ENCODE measurements at places on chromosomes 5 and 9. TPM values are rescaled to one million over a fixed set of nuclear protein-coding genes. Genes with fewer than 3 reads are reported as not detected.

DNA sequence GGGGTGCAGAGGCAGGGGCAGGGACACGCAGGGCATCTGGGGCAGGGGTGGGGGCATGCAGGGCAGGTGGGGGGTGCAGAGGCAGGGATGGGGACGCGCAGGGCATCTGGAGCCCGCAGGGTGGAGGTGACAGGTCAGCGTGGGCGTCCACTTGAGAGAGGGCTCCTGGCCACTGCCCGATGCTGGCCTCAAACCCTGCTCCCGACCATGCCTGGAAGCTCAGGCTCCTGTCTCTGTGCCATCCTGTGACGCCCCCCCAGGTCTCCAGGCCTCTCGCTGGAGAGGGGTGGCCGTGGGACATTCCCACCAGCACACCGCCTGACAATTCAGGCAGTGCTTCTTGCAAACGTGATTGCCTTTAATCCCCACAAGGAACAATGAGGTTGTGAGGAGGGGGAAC lies 33.0 kb downstream of the ZDHHC11B start:
- DNase-seq: no peak
- no peaks in the 10 kb centered on the region for H3K4me1 ChIP-seq
- H3K27ac ChIP-seq: no peak overlapping the region
- no peaks in the 10 kb centered on the region for H3K27me3 ChIP-seq

DNA sequence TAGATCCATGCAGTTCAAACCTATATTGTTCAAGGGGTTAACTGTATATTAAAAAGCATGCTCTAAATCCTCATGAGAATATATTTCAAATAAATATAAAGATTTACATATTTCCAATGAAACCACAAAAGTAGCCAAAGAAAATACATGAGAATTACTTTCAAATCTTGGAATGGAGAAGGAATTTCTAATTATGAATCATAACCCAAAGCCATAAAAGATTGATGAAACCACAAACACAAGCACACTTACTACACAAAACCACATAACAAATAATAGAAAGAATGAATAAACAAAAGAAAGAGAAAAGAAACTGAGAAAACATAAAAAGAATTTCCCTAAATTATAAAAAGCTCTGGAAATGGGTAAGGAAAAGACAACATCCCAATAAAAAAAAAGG lies 16.0 kb downstream of the ERP44 start:
- H3K4me1 ChIP-seq: peaks cover 37% of the 10 kb centered on the region
- no peak overlapping the region for H3K4me3 ChIP-seq
- no peaks in the 10 kb centered on the region for H3K27me3 ChIP-seq

DNA sequence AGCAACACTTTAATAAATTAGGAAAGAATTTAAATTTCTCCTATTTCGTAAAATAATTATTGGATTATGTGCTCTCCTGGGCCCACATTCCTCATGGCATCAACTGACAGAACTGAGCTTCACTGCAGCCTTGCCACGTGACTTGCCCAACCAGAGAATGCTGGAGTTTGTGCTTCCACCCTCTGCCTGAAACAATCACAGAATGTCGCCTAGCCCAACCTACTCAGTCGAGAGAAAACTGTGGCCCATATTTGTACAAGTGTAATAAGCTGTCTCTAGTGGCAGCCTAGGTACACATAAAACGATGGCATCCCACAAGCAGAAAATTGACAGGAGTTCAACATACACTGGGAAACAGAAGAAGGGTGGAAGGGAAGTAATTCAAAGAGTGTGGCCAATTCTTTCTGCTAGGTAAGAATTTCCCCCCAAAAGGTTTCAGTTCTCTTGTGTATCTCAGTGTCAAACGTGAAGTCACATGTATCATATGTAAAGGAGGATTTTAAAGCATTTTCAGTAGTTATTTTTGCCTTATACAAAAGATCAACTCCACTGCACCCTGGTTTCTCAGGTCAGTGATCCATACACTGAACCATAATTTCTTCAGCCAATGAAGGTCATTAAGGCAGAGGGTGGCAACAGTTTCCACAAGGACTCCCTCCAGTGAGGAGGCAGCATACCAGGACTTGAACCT lies 41.7 kb downstream of the ZNF608 start:
- H3K4me3 ChIP-seq: no peak overlapping the region
- DNase-seq: no peak
- H3K4me1 ChIP-seq: no peaks in the 10 kb centered on the region

DNA sequence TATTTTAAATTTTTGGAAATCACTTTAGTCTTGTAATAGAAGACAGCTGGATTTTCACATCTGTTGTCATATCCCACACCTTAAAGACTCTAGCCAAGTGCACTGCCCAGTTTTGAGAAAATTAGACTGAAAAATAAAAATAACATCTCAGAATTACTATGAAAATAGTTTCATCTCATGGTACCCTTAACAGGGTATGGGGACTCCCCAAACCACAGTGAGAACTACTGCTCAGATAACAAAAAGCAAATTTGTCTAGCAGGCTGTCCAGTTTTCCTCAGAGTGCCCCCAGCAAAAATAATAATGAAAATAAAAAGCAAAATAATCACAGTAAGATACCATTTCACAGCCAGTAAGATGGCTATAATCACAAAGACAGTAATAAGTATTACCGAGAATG lies 6.5 kb downstream of the UBQLN1 start:
- H3K27me3 ChIP-seq: no peaks in the 10 kb centered on the region
- peaks cover 51% of the 10 kb centered on the region for H3K4me1 ChIP-seq
- peaks cover 20% of the 10 kb centered on the region for H3K36me3 ChIP-seq
- H3K4me3 ChIP-seq: no peak overlapping the region
- no peak for DNase-seq

- H3K4me3 ChIP-seq: no peak overlapping the region
- H3K27me3 ChIP-seq: no peaks in the 10 kb centered on the region
Measured at GRCh38 chr5:174511714-174512253, 212.6 kb upstream of the MSX2 start.

Gene PCDHA9
- total RNA-seq: not detected

Gene MLANA
- total RNA-seq: not detected

Gene PRUNE2
- 0.42 TPM for total RNA-seq

Gene CYLC2
- total RNA-seq: not detected

Gene C5orf58
- total RNA-seq: not detected

Gene CTXN3
- total RNA-seq: not detected

Gene GABRB2
- total RNA-seq: not detected

Data from activated CD4-positive, alpha-beta T cell treated with anti-CD3 and anti-CD28 coated beads, Interleukin-2, amount 10 ng/mL, durations not matched to agents 7 days and 5 days (primary cell).